Stimulated activated CD4-positive, alpha-beta T cell treated with anti-CD3 and anti-CD28 coated beads, Interleukin-15, amount 100 ng/mL, for 48 hours (primary cell): ENCODE measurements at places on chromosomes 7 and 10.

DNA sequence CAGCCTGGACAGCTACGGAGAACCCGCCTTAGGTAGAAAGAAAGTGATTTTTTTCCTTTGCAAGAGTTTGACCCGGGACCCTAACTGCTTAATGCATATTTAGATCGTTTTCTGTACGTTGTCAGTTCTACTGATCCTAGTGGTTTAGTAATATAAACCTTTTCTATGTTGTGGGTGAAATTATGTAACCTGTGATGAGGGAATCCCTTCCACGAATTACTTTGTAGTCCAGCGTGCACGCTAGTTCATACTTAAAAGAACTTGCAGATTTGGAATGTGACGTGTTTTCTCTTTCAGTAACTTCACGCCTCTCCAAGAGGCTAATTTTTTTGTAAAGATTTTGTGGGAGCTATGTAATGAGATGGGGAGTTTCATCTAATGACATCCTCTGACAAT is 705 bp downstream of the SLF2 start:
- no peak for DNase-seq

- no peak for DNase-seq
Observed at GRCh38 chr10:35453855-35454532, 117.7 kb downstream of the CCNY start.

- no peak for DNase-seq
Observed at GRCh38 chr10:23608926-23609325, 170.1 kb downstream of the OTUD1 start.

- DNase-seq, result no peak
Observed at GRCh38 chr10:34172936-34173533, 642.1 kb downstream of the PARD3 start.

- DNase-seq, result no peak
Observed at GRCh38 chr7:29860186-29860585, 53.9 kb downstream of the WIPF3 start.

- DNase-seq, result no peak
Observed at GRCh38 chr7:4692055-4692454, 10.0 kb downstream of the FOXK1 start.

GRCh38 chr10:49365675-49366415 is 30.0 kb downstream of the DRGX start:
- DNase-seq, result no peak

DNA sequence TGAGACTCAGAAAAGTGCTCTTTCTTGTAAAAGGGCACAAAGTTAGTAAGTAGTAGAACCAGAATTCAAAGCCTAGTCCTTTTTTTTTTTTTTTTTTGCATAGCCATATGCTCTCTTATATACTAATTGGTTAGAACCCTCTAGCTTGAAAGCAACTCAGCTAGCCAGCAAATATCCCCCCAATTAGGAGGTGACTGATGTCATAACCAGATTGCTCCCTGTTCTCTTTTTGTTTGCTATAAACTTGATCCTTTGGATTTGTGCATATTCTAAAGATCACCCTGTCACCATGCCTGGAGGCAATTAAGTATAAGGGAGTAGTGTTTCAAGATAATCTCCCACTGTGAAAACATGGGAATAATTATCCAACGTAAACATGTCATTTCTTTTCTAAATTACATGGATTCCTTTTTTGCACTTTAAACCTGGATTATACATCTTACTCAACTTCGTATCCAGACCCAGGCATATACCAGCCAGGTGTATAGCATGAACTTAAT is 963.4 kb downstream of the CNTNAP2 start:
- DNase-seq, result no peak
